ENCODE measurements at places on chromosomes 5 and 9.

GRCh38 chr9:133028221-133028620, 2.6 kb upstream of the GTF3C5 start:
- no peak for DNase-seq

GRCh38 chr5:10987276-10987924, 226.4 kb upstream of the DAP start:
- DNase-seq, result no peak

DNA sequence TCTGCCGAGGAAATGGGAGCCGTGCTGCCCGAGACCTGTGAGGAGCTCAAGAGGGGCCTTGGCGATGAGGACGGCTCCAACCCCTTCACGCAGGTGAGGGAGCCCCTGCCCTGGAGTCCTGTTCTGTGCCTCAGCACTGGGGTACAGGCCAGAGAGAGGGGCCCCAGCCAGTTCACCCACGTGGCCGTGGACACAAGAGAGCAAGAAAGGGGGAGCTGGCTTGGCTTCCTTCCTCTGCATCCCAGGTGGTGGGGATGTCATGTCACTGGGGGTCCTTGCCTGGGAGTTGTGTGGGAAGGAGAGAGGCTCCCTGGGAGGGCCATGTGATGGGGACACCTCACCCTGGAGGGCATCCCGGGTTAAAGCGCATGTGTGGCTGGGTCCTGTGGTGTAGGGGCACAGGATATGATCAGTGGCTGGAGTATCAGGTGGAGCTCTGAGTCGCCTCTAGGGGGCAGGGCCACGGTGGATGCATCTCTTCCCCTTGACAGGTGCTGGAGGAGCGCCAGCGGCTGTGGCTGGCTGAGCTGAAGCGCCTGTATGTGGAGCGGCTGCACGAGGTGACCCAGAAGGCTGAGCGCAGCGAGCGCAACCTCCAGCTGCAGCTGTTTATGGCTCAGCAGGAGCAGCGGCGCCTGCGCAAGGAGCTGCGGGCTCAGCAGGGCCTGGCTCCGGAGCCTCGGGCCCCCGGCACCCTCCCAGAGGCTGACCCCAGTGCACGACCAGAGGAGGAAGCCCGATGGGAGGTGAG, 7.5 kb downstream of the N4BP3 start:
- peak; percentile 89 for DNase-seq

- no peak for DNase-seq
These were observed 6.7 kb downstream of the NRARP start for GRCh38 chr9:137295238-137295811.

GRCh38 chr9:86600291-86600690, 246.1 kb upstream of the TUT7 start:
- peak; percentile 16 for DNase-seq

GRCh38 chr5:135053278-135053677, 19.2 kb upstream of the PITX1 start:
- DNase-seq, result no peak

DNA sequence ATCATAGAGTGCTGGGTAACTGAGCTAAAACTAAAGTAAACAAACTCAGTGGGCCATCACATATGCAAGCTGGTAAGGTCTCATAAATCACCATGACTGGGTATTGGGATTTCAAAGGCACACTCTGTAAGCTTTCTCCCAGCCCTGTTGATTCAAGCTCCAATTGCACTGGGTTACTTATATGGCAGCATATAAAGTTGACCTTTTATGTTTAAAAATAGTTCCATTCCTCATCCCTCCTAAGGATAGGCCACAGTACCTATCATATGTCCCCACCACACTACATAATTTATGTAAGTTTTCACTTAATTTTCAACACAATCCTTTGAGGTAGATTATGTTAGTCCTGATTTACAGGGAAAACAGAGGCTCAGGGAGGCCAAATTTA, 438.4 kb downstream of the RAB3C start:
- no peak for DNase-seq

DNA sequence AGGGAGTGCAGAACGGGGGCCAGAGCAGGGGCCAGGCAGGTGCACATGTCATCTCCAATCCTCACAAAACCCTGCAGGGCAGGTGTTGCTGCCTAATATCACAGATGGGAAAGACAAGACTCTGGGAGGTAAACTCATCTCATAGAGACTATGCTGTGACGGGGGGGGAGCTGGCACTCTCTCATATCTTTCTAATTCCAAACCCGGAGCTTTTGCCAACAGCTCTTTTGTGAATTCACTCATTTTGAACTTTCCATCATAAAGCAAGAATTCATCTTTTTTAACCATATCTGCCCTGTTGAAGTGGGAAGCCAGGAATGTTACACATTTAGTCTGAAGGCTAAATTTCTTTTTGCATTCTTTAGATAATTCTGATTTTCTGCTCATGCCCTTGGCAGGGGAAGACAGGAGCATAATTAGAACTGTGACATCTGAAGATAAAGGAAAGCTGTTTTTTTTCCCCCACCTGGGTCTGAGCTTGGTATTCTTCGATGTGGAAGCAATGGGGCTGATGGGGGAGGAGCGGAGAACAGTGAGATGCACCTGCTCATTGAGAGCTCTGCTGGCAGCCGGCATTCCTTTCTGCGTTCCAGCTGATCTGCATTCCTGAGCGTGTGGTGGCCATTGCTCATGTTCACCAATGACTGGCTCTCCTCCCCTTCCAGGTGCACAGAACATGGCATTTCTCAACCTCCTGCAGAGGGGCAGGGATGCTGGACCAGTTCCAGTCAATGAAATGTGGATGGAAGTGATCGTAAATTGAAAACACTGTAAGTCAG, 159.2 kb downstream of the NSG2 start:
- no peak for DNase-seq

DNA sequence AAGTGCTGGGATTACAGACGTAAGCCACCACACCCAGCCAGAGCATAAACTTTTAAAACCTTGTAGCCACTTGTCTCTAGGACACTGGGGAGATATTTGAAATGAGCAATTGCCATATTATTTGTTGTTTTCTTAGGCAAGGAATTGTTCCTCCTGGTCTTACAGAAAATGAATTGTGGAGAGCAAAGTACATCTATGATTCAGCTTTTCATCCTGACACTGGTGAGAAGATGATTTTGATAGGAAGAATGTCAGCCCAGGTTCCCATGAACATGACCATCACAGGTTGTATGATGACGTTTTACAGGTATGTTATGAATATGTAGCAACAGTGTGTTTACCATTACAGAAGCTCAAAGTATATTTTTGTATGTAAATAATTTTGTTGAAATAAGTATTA, 30.5 kb downstream of the SFXN1 start:
- no peak for DNase-seq

GRCh38 chr9:86282979-86283535, 719 bp upstream of the ISCA1 start:
- peak; percentile 68 for DNase-seq

DNA sequence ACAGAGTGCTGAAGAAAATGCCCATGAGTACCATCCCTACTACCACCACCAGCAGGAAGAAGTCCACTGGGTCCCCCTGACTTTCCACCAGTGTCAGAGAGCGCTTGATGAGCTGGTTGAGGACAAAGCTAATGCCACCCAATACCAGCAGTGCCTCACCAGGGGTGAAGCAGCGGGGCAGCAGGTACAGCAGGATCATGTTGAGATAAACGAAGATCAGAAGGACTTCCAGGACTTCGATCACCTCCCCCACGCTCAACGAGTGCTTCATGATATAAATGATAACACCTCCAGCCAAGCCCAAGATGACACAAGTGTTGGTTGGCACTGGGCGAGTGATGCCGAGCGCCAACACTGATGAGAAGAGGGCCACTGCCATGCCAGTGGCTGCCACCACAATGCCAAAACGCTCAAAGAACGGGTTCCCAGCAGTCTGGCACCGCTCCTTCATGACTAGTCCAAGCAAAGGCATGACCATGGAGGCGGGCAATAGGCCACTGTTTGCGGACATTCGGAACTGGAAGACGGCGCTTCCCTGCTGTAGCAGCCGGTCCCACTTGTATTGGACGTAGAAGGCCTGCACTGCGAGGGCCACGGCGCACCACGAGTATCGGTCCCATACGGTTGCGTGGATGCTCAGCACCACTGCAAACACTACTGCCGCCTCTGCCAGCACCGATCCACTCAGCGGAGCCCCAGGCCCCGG, 679 bp downstream of the DOLK start:
- no peak for DNase-seq

- no peak for DNase-seq
These were observed 9.0 kb downstream of the SLC36A1 start for GRCh38 chr5:151456321-151456940.

- DNase-seq, result peak; percentile 25
These were observed 180.1 kb downstream of the TTLL11 start for GRCh38 chr9:121912812-121913627.

GRCh38 chr9:22452415-22453010, 5.9 kb downstream of the DMRTA1 start:
- peak; percentile 8 for DNase-seq

GRCh38 chr9:136821826-136822544, 14.2 kb downstream of the RABL6 start:
- no peak for DNase-seq

GRCh38 chr5:40477856-40478546, 201.7 kb upstream of the PTGER4 start:
- peak; percentile 81 for DNase-seq

- DNase-seq, result no peak
These were observed 68.3 kb downstream of the WNK2 start for GRCh38 chr9:93252116-93252780.

- peak; percentile 2 for DNase-seq
These were observed 66.0 kb upstream of the PTPRD start for GRCh38 chr9:10678790-10679189.

DNA sequence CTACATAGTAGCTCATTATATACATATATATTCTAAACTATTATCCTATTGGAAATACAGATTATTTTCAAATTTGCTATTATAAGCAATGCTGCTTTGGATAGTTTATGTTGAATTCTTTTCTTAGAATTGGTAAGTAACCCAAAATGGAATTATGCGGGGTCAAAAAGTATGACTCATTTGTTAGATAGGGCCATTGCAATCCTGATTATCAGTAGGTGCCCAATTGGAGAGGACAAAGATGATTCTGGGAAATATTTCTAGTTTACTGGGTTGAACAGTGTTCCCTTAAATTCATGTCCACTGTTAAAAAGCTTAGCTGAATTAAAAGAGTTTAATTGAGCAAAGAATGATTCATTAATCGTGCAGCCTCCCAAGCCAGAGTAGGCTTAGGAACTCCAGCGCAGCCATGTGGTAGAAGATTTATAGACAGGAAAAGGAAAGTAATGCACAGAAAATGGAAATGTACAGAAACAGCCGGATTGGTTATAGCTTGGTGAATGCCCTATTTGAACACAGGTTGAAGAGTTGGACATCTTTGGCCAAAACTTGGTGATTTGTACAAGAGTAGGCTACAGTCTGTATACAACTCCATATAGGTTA, 81.8 kb downstream of the GDNF start:
- DNase-seq, result no peak

DNA sequence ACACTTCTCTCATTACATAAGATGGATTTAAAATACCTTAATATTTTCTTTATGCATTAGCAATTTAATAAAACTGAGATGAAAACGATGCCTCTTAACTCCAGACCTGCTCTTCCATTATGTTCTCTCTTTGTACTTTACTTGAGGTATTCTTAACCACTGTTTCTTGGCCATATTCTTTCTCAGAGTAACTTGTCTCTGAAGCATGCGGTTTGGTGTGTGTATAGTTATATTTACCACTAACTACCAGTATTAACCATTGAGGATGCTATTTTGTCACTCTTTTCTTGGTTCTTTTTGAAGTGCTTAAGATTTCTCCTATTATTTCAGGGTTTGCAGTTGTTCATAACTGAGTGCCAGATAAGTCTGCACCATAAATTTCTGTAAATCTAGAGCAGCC, 17.9 kb downstream of the TMEM167A start:
- DNase-seq, result no peak

DNA sequence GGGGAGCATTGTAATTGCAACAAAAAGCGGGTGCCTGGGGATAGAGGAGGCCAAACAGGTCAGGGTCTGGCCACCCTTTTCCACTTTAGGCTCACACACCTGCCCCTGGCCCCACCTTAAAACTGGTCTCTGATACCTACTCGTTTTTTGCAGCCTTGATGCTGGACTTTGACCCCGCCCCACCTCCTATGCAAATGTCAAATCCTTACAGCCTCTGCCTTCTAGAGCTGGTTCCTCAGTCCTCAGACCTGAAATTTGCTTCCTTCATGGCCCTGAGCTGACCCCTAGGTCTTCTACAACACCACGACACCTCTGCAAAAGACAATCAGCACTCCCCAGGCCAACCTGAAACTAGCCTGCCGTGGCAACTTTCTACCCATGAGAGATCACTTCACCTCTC, 37.7 kb downstream of the SMIM23 start:
- no peak for DNase-seq

DNA sequence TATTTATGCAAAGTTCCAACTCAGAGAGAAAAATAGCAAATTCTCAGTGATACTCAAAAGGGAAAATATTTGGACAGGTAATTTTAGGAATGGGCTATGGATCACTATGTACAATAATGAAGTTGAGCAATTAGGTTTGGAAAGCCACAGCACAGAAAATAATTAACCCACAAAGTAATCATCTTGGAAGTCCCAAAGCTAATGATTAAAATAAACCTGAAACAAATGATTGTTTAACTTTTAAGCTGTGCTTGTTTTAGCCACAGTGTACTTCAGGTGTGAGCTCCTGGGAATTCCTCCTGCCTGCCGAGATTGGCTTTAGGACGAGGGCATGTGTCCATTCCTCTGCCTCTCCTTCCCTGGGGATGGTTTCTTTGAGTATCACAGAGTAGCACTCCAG, 403.9 kb downstream of the ZSWIM6 start:
- DNase-seq, result no peak

- no peak for DNase-seq
These were observed 39.0 kb downstream of the CACNA1B start for GRCh38 chr9:137916540-137916939.

GRCh38 chr5:155905364-155905763, 421.6 kb upstream of the SGCD start:
- no peak for DNase-seq

- DNase-seq, result no peak
These were observed 49.0 kb downstream of the NDUFAF2 start for GRCh38 chr5:60993875-60994571.

- no peak for DNase-seq
These were observed 5.3 kb downstream of the INVS start for GRCh38 chr9:100104314-100104713.

GRCh38 chr5:111511831-111512374, 432 bp downstream of the STARD4 start:
- DNase-seq, result no peak

DNA sequence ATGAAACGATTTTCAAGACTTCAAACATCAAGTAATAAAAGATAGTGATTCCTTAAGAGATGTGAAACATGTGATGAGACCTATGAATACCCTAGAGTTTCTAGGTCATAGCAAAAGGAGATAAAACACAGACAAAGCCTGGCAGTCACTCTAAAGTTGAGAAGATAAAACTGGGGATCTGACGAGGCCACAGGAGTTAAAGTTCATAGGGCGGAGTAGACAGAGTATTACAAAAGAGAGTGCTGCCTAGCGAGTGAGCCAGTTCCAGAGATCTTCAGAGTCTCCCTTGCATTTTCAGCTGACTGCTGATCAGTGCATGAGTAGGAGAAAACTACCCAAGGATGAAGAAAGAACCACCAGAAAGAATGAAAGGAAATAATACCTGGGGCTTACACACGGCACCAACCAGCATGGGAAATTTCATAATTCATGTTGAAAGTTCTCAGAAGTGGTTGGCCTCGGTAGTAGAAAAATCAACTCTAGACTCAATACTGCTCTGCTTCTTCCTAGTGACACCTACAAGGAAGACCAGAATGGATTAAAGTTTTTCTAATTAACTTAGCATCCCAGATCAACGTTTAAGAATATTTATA, 30.4 kb downstream of the FBXO4 start:
- DNase-seq, result no peak

GRCh38 chr9:138080979-138081378, 203.4 kb downstream of the CACNA1B start:
- DNase-seq, result no peak

Data from H4 (cell line).